Muscle of back (tissue), 13 donors: ENCODE measurements at places on chromosomes 2 and 18. TPM values are rescaled to one million over a fixed set of nuclear protein-coding genes. Genes with fewer than 3 reads are reported as not detected.
A peak's percentile ranks its signal among the peaks of the same experiment; 100 is the strongest.

The RAB31 gene
- 35.0 TPM for polyA plus RNA-seq

DNA sequence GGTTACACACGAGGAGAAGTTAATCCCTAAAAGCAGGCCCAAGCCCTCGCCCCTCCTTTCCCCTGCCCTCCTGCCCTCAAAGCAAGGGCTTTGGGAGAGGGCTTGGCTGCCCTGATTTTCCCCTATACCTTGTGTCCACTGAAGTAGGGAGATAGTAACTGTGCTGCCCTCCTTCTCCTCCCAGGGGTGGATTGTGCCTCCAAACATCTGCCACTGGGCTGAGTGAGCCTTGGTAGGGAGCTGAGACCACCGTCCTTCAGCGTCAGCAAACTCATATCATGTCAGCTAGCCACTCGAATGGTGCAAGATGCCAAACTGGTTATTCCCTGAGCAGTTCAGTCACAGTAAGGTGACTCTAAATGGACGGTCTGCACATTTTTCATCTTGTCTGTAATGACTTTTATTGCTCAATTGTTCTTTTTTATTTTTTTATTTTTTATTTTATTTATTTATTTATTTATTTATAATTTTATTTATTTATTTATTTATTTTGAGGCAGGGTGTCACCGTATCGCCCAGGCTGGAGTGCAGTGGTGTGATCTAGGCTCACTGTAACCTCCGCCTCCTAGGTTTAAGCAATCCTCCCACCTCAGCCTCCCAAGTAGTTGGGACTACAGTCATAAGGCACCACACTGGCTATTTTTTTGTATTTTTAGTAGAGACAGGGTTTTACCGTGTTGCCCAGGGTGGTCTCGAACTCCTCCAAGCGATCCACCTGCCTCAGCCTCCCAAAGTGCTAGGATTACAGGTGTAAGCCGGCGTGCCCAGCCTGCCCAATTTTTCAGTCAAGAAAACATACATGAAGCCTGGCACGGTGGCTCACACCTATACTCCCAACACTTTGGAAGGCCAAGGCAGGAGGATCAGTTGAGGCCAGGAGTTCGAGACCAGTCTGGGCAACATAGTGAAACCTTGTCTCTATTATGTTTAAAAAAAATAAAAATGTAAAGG, 8.7 kb downstream of the PCBP1 start:
- DNase-seq: no peak

- no peak for DNase-seq
Observed at GRCh38 chr2:96507957-96508520, 2.9 kb upstream of the NEURL3 start.

DNA sequence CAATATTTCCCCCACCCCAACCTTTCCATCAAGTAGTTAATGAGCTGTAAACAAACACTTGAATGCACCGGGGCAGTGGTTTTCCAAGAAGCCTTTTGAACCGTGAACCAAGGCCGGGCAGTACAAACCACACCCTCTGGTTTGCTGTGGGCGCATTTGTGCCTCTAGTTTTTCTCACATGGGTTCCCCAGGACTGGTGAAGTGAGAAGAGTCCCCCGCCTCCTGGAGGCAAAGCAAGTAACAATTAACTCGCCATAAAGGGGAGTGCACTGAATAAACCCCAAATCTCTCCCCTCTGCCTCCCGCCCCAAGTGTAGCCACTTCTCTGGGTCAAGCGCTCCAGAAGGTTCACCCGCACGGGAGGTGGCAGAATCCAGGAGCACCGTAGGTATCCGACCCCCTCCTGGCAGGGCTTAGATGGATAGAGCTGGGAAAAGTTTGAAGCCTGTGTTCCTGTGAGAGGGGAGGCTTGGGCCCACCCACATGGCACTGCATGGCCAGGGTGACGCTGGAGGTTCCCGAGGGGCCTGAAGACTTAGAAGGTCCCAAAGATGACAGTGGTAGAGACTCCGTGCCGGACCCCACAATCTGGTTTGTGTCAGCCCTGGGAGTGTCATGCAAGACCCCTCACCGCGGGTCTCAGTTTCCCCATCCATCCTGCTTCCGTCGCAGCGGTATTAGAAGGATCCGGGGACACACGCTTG, 182.2 kb downstream of the SMAD2 start:
- DNase-seq: no peak

DNA sequence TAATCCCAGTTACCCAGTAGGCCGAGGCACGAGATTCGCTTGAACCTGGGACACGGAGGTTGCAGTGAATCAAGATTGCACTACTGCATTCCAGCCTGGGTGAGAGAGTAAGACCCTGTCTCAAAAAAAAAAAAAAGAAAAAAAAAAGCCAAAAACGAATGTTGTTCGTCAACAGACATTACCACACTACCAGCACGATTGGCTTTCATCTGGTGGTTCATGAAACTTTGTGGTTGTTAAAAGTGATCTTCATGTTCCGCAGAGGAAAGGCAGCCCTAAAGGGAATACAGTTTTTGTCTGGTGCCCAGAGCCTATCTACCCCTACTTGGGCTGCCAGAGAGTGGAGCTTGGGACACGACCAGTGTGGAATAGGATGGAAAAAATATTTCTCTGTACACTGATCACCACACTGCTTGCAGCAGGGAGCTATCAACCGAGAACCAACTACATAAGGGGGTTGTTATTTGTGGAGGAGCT, 13.6 kb upstream of the CXCR4 start:
- DNase-seq: no peak

- no peak for DNase-seq
Observed at GRCh38 chr2:126413079-126413478, 242.9 kb upstream of the GYPC start.

- DNase-seq: no peak
Observed at GRCh38 chr2:128487650-128488387, 169.2 kb upstream of the HS6ST1 start.

The FAM124B gene
- 10.2 TPM for polyA plus RNA-seq

- no peak for DNase-seq
Observed at GRCh38 chr2:29000956-29001355, 19.9 kb downstream of the TOGARAM2 start.

DNA sequence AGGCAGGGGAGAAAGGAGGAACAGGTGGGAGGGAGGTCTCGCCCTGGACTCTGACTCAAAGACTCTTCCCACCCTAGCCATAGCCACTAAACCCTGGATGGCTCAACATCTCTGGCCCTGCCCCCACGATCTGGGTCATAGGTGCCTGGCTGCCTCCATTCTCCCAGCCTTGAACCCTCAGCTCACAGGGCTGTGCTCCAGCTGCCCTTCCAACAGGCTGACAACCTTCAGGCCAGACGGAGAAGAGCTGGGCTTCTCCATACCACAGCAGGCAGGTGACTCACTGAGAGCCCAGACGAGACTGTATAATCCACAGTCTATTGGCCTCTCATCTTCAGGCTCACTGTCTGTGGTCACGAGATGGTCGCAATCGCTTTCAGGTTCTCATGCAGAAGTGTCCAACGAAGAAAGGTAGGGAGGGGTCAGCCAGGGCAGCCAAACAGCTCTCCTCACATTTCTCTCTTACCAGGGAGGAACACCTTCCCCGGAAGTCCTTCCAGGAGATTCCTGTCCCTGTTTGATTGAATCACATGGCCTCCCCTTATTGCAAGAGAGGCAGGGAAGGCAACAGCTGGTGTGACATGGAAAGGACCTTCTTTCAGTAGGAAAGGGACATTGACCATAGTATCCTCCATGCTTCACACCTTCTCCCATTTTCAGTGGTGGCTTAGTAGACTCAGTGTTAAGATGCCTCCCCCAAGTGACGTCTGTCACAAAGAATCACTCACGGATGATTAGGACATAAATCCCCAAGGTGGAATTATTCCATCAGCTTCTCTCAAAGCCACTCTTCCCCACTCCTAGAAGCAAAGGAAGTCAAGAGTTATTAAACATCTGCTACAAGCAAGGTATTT, 100.1 kb downstream of the MRO start:
- DNase-seq: no peak

DNA sequence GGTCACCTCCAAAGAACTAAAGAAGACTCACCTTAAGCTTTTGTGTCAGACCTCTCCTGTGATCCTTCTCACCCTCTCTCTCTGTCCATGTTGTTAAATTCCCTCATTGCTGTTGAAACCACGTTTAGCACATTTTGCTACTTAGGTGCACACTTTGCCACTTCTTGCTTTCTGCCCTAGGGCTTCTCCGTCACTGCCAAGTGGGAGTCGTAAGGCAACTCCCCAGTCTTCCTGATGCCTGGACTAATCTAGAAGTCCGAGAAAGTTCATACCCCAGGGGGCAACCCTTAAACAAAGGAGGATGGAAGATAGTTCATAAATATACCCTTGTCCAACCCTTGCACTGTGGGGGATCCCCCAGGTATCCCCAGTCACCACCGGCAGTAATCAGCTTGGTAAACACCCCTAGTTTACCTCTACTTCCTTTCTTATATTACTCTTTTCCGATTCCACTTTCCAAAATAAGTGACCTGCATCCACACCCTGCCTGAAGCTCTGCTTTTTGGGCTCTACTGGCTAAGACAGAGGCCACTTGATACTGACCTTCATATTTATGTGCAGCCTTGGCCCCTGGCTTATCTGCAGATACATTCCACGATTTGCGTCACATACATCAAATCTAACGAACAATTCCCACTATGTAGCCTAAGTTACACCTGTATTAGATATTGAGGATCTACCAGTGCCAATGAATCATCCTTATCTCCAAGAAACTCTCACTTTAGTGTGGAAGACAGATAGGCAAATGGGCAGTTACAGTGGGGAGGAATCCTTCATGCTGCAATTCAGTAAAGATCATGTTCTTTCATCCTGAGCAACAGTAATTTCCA, 776.2 kb downstream of the RNF144A start:
- no peak for DNase-seq

DNA sequence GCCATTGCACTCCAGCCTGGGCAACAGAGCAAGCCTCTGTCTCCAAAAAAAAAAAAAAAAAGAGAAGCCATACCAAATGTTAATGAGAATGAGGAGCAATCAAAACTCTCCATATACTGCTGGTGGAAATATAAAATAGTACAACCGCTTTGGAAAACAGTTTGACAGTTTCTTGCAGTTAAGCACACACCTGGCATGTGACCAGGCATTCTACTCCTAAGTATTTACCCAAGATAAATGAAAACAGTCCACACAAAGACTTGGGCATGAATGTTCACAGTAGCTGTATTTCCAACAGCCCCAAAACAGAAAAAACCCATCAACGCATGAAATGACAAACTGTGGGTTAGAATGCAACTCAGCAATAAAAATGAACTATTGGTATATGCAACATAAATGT, 76.0 kb upstream of the ST8SIA5 start:
- DNase-seq: no peak

DNA sequence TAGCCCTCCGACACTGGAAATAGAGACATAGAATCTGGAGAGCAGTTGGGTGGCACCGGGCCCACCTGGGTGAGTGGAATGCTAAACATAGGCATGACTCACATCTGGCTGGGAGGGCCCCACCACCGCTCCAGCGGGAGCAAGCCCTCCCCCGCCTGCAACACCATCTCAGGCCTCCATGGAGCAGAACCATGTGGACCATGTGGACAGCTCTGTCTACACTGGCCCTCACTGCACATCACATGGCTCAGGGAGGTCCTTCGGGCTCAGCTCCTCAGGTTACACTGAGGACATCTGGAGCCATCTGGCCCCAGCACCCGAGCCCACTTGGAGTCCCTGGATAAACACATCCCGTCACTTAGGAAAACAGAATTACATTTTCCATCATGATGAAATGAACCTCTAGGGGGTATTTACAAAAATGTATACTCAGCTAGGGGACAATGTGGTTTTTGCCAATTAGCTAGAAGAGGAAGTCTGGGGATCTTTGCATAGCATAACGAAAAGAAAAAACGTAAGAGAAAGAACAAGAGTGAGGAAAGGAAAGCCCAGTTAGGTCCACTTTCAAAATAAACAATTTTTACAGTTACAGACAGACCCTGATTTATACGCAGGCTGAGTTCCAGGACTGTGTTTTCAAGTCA, 30.7 kb upstream of the MLPH start:
- no peak for DNase-seq

The CGREF1 gene
- 3.5 TPM for polyA plus RNA-seq

DNA sequence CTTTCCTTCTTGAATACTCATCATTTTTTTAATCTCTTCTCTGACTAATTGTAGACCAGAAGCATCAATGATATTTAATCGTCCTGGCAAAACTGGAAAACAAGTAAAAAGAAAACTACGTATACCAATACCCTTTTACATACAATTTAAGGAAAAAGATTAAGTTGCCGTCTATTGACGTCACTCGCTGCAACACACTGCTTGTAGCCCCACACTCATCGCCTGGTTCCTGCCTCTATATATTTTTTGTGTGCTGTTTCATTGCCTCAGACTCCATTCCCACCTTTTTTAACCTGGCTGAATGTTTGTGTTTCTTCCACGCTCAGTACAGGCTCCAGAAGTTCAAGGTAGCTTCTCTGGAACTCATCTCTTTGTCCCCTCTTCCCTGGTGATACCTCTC, 536.2 kb downstream of the METTL4 start:
- DNase-seq: no peak

- no peak for DNase-seq
Observed at GRCh38 chr2:64491426-64491825, 32.7 kb upstream of the AFTPH start.

- no peak for DNase-seq
Observed at GRCh38 chr2:209671020-209671680, 100.5 kb upstream of the UNC80 start.

- DNase-seq: no peak
Observed at GRCh38 chr2:85850451-85850850, 38.3 kb downstream of the ST3GAL5 start.

The PARD6G gene
- polyA plus RNA-seq: 12.7 TPM

- DNase-seq: peak; percentile 91
Observed at GRCh38 chr2:32010670-32011484, at the start of gene MEMO1. TSS of gene MEMO1 (minus strand) at chr2:32011008. CDS start at chr2:32010247, 761 bp downstream.

GRCh38 chr2:181275643-181276070, 181.5 kb upstream of the ITGA4 start:
- DNase-seq: no peak

- DNase-seq: no peak
Observed at GRCh38 chr2:20094955-20095354, 43.5 kb upstream of the LAPTM4A start.

GRCh38 chr2:175227393-175227792, 45.9 kb upstream of the ATP5MC3 start:
- DNase-seq: no peak

- no peak for DNase-seq
Observed at GRCh38 chr2:158391876-158392275, 64.7 kb downstream of the CCDC148 start.

GRCh38 chr2:106358081-106358480, 110.1 kb downstream of the RGPD3 start:
- DNase-seq: no peak

- DNase-seq: no peak
Observed at GRCh38 chr2:96115631-96116423, 544 bp downstream of the ADRA2B start.

DNA sequence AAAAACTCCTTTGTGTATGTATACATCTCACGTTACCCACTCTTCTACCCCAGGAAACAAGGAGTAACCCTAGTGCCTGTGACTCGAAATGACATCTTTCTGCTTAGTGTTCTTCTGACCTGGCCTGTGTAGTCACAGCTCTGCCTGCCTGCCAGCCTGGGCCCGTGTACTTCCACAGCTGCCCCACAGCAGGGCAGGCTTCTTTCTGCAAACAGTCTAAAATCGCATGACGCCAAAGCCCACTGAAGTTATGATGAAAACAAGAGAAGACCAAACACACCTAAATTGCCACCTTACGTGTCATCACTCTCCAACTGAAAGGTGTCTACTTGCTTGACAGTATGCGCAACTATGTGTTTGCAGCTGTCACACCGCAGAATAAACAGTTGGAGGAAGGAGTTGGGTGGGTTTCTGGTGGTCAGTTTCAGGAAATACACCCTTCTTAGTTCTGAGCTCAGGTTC, 1.5 kb downstream of the GAREM1 start:
- peak; percentile 18 for DNase-seq

GRCh38 chr18:9433671-9434121, 41.6 kb upstream of the RALBP1 start:
- peak; percentile 62 for DNase-seq
